ENCODE measurements at places on chromosomes 11 and 22.

GRCh38 chr11:116517584-116517983 is 255.2 kb downstream of the BUD13 start:
- DNase-seq = no peak

DNA sequence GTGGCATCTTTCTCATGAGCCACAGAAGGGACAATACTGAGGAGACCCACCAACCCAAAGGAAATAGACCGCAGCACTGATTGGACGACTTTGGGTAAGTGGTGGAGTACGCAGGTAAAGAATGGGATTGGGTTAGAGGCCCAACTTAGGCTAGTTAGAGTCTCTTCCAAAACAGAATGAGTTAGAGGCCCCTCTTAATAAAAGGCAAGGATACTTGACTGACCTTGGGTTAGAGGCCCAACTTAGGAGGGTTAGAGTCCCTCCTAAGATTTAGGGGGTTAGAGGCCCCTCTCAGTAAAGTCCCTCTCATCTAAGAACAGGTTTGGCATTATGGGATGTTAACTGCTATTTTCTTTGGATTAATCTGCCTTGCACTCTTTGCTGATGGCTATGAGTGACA is 24.6 kb downstream of the CCKBR start:
- DNase-seq = no peak

GRCh38 chr11:65035579-65035978 is 5.4 kb upstream of the SAC3D1 start:
- DNase-seq = no peak

DNA sequence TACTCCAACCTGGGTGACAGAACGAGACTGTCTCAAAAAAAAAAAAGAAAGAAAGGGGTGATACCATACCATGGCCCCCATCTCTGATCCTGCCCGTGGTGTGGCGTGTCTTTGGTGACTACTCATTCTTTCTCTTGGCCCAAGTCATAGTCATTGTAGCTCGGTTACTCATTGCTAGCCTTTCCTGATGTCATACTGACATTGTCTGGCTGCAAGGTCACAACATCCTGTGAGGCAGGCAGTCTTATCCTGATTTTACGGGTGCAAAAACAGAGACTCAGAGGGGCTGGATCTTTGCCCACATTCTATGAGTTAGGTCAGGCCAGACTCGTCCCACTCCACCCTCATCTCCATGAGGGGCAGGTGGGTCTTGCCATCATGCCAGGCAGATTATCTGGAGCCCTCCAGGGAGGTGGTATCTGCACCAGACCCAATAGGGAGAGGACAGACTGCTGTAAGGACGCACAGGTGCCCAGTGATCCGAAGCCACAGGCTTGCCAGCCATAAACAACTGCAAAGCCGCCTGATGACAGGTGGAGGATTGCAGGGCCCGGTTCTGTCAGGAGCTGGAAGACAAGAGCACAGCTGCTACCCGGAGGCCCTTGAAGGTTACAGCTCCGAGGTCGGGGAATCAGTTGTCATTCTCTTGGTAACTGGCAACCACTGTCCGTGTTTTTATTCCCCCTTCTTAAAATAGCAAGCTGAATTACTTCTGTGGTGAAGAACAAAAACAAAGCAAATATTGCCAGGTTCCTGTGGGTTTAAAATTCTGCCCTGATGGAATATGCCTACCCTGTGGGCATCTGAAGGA is 13.8 kb downstream of the TOM1 start:
- DNase-seq = no peak

DNA sequence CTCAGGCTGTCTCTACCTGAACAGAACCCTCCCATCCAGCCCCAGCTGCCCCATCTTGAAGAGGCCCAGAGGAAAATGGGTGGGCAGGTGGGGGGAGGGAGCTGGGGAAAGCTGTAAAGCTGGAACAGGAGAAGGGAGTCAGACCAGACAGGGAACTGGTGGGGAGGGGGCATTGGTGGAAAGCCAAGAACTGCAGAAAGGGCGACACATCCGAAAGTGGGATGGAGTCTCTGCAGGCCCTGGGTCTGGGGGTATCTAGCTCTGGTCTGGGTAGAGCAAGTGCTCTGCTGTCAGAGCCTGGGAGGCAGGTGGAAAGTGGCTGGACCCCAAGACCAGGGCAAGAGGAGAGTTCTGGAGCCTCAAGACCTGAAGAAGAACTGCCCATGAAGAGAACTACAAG is 7.7 kb downstream of the TMPRSS13 start:
- no peak for DNase-seq

- no peak for DNase-seq
Observed at GRCh38 chr11:34192481-34193401, 87.3 kb downstream of the NAT10 start.

- DNase-seq = no peak
Observed at GRCh38 chr11:86574493-86575207, 97.8 kb downstream of the ME3 start.

GRCh38 chr11:92967178-92967577 is 2.3 kb upstream of the MTNR1B start:
- DNase-seq = no peak

- DNase-seq = no peak
Observed at GRCh38 chr22:31122196-31122531, 602 bp upstream of the INPP5J start.

GRCh38 chr11:45089251-45089650 is 57.2 kb upstream of the PRDM11 start:
- DNase-seq = no peak

DNA sequence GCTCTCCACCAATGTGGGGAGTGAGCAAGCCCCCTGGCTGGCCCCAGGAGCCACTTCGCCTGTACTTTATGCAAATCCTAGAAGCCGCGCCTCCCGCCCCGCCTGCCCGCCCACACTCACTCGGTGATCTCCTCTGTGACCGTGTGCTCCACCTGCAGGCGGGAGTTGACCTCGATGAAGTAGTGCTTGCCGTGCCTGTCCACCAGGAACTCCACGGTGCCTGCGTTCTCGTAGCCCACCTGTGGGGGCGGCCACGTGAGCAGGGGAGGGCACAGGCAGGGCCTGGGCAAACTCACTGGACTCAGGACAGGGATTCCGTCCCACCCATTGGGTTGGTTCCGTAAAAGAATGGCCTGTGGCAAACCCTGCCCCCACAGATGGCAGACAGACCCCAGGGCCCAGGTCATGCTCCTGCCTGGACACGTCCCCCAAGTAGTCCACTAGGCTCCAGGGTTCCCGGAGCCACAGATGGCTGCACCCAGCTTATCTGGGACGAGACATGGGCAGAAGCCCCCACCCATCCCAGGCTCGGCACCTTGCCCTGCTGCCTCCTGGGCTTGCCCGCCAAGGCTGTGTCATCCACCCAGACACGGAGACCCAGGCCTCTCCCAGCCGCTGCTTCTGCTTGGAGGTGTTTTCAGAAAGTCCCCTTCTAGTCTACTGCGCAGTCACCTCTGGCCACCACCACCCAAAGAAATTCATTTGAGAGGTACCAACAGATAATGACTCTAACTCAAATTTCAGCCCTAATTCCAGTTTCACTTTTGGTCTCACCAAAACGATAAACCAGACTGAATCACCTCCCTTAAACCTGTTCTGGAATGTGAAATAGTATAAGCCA is 12.1 kb downstream of the LRFN4 start:
- DNase-seq = peak; percentile 91

Measured in hematopoietic multipotent progenitor cell (in vitro differentiated cells).